Motor neuron (in vitro differentiated cells): ENCODE measurements at places on chromosomes 3 and 15. TPM values are rescaled to one million over a fixed set of nuclear protein-coding genes. Genes with fewer than 3 reads are reported as not detected.

Gene HRG
- 0.10 TPM in 1 of 2 replicates, not detected in the other for total RNA-seq

Gene SLC22A13
- total RNA-seq, result 0.27 and 0.67 TPM in 2 replicates

Gene SLC28A2
- 0.33 and 0.63 TPM in 2 replicates for total RNA-seq

Gene TMEM158
- total RNA-seq, result 7.5 and 8.8 TPM in 2 replicates
